ENCODE measurements at places on chromosomes 4 and X. TPM values are rescaled to one million over a fixed set of nuclear protein-coding genes. Genes with fewer than 3 reads are reported as not detected.
A peak's percentile ranks its signal among the peaks of the same experiment; 100 is the strongest.

DNA sequence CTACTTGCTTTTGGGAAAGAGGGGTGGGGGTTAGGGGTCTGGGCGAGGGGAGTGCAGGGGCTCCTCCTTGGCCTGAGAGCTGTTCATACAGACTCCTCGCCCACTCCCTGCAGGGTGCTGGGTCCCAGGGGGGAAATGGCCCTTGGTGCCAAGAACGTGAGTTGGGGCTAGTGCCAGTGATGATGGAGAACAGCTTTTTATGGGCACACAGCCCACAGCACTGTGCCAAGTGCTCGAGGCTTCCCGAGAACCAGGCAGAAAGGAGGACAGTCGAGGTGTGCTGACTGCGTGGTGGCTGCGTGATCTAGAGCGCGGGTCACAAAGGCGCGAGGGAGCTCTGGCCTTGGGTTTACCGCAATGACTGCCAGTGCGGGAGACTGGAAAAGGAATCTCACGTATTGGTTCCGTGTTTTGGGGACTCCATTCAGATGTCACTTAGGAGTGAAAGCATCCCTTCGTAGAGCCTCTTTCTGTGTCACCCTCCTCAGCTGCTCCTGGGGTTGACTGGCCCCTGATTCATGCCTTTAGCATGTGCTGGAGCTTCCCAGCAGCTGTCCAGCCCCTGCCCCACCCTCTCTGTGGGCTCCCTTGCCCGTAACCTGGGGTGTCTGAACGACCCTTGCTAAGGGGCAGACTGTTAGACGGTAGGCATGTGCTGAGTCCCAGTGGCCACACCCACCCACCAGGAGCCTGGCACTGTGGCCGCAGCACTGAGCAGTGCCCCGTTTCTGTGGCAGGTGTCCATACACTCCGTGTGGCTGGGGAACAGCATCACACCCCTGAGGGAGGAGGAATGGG, 20.9 kb upstream of the MSANTD1 start:
- no peak for DNase-seq

- DNase-seq = no peak
These were observed 20.0 kb downstream of the FGF5 start for GRCh38 chr4:80286451-80286850.

DNA sequence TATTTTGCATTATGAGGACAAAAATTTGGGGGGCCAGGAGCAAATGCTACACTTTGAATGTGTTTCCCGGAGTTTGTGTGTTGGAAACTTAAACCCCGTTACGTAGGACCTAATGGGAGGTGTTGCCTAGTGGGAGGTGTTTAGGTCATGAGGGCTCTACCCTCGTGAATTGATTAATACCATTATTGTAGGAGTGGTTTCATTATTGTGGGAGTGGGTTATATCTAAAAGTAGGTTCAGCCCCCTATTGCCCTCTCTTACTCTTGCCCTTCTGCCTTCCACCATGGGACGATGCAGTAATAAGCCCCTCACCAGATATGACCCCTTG, 15.5 kb downstream of the UBA6 start:
- DNase-seq = no peak

GRCh38 chr4:185559915-185560281, 24.6 kb upstream of the PDLIM3 start:
- peak; percentile 95 for DNase-seq

DNA sequence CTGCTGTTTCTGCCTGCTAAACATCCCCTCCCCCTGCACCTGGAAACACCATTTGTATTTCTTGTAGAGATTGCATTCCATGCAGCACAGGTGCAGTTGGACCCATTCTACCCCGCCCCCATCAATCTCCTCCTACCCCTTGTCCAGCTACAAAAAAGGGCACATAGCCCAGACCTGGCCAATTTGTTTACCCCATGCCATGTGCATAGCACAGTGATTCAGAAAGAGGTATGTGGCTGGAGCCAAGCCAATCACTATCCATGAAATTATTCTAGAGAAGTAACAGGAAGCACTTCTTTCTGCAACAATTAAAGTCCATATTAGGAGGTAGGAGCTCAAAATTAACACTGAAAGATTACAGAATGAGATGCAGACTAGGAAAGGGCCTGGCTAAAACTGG, 20.2 kb upstream of the TMEM184C start:
- DNase-seq = peak; percentile 54

The LUZP4 gene
- total RNA-seq = not detected

All from lung microvascular endothelial cell (primary cell).